ENCODE measurements at places on chromosomes 6 and 20.
A peak's percentile ranks its signal among the peaks of the same experiment; 100 is the strongest.

GRCh38 chr6:28373925-28374324, 24.2 kb downstream of the ZKSCAN3 start:
- DNase-seq = no peak

DNA sequence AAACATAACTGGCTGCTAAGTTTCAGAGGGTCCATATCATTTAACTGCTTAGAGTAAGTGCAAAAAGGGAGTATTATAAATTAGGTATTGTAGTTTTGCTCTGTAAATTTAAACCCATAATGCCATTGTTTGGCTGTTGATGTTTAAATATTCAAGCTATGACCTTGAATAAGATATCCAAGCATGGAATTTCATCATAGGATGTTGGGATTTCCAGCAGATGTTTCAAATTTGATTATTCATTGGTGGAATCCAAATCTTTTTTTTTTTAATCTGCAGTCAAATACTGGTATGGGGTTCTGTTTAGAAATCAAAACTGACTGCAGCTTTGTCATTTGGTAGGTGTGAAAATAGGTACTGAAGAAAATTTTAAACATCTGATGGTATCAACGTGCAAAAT, 161.0 kb downstream of the KHDC1L start:
- no peak for DNase-seq

DNA sequence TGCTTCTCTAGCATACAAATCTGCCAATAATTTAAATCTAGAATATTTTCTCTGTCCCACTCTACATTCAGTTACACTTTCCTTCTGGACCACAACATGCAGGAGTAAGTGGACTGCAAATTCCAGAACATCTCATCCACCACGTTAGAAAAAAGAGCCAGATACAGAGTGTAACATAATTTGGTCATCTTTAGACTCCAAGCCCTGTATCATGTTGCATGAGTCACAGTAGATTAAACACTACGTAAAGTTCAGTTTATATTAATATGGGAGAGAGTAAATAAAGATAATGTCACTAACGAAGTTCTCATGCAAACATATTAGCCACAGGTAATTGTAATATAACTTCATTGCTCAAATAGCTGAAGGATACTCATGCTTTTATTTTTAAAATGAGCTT, 327.0 kb downstream of the C6orf118 start:
- no peak for DNase-seq

DNA sequence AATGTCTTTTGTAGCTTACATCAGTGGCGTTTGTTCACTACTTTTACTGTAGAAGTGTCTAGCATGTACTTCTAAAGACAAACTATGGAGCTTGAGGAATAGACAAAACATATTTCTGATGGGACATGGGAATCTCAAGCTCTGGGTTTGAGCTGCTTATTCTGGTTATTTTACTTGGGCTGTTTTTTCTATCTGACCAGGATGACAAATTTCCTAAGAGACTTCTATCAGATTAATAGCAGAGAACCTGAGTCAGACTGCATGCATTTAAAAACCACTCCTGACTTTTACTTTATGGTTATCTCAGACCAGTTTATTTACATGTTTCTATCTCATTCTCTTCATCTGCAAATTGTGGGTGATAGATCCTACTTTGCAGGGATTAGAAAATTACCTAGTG, 1282.3 kb upstream of the GJE1 start:
- no peak for DNase-seq

- no peak for DNase-seq
Observed at GRCh38 chr20:33680686-33681085, 5.5 kb downstream of the E2F1 start.

- peak; percentile 34 for DNase-seq
Observed at GRCh38 chr20:41261260-41261659, 56.3 kb downstream of the ZHX3 start.

DNA sequence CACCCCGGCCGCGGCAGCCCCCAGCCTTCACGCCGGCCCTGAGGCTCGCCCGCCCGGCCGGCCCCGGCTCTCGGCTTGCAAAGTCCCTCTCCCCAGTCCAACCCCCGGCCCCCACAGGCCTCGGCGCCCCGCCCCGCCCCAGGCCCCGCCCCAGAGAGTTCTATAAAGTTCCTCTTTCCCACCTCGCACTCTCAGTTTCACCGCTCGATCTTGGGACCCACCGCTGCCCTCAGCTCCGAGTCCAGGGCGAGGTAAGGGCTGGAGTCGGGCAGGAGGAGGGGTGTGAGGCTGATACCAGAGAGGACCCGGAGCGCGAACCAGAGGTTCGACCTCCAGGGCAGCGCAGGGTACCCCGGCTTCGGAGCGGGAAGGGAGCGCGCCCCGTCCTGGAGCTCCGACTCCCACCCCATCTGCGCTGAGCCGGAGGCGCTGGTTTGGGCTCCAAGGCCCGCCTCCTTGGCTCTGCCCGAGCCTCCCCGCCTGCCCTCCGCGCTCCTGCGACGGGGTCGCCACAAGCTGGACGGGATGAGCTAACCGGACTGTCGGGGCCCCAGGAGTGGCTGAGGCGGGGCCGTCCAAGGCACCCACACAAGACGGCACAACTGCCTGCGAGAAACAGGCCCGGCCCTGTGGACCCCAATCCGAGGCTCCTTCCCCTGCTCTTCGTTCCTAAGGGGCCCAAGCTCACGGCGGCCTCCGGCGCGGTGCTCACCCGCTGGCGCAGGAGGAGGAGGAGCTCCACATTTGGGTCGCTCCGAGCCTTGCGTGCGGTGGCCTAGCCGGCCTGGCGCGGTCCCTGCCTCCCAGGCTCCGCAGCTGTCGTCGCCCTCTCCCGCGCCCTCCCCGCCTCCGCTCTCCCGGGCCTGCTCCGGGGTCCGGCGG, at the start of gene IRF4:
IRF4 (plus strand) TSS at position 194 of the 882 bp plus-strand sequence. CDS start 1,401 bp downstream, outside the sequence.
- no peak for DNase-seq

GRCh38 chr6:71446057-71446456, 157.4 kb downstream of the OGFRL1 start:
- DNase-seq = peak; percentile 20

DNA sequence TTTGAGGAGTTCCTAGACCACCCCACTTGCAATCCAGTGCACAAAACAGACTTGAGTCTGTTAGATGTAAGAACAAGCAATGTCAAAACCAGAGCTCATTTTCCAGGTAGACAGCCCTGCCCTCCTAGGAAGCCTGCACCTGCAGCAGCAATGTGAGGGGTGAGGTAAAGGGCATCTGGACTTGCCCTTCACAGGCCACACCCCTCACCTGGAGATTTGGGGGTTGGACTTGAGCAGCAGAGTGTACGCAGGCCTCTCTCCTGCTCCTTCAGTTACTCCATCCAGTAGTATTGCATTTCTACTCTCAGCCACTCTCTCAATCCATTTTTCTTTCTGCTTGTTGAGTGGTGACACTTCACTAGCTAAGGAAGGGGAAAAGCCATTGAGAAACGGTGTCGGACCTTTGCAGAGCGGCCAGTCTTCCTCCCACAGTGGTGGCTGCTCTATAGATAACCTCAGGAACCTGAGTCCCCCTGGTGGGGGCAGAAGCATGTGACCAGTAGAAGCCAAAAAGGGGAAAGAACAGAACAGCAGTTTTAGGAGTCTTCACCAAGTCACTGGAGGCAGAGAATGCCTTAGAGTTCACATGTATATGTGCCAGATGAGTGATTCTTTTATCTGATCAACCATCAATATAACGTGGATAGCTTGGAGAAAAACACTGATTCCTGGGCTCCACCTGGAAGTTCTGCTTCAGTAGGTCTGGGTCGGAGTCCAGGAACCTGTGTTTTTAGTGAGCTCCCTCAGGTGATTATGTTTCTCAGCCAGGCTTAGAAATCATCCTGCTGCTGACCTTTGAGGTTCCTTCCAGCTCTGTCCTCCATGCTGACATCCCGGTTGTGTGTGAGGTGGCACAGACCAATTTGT, 28.0 kb downstream of the ARFGEF2 start:
- no peak for DNase-seq

DNA sequence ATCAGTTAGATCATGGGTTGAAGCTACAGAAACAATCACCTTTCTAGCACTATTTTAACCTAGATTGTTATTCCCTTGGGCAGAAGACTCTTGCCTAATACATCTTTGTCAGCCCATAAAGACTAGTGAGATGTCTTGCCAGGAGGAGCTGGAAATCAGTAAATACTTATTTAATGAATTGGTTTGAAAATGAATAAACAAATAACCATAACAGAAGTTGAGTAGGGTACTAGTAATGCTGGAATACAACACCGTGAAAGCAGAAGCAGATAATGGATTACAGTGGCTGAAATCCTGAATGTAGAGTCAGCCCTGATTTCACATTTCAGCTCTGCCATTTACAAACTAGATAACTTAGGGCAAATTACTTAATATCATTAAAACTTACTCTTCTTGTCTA, 236.1 kb downstream of the PACRG start:
- no peak for DNase-seq
